ENCODE measurements at places on chromosomes 5 and 9. TPM values are rescaled to one million over a fixed set of nuclear protein-coding genes. Genes with fewer than 3 reads are reported as not detected.

The SLC36A2 gene
- total RNA-seq = not detected

The GTF3C4 gene
- total RNA-seq = 26.8 TPM

The PDLIM4 gene
- total RNA-seq = 14.3 TPM

The ARHGEF37 gene
- 2.4 TPM for total RNA-seq

- peak overlapping the region; percentile 89 for H3K27ac ChIP-seq
- H3K4me1 ChIP-seq = peaks cover 28% of the 10 kb centered on the region
- peak; percentile 34 for DNase-seq
- peak overlapping the region; percentile 86 for H3K4me3 ChIP-seq
- H3K36me3 ChIP-seq = peaks cover 4% of the 10 kb centered on the region
These were observed 677 bp upstream of the MYORG start for GRCh38 chr9:34377404-34377746.

GRCh38 chr9:134607971-134608370, 33.6 kb upstream of the COL5A1 start:
- H3K27ac ChIP-seq = no peak overlapping the region
- no peaks in the 10 kb centered on the region for H3K4me1 ChIP-seq
- peaks cover 3% of the 10 kb centered on the region for H3K27me3 ChIP-seq
- H3K36me3 ChIP-seq = peaks cover 2% of the 10 kb centered on the region
- DNase-seq = no peak
- H3K4me3 ChIP-seq = no peak overlapping the region
